Muscle of leg (tissue), 16 donors: ENCODE measurements at places on chromosomes 4 and X.

DNA sequence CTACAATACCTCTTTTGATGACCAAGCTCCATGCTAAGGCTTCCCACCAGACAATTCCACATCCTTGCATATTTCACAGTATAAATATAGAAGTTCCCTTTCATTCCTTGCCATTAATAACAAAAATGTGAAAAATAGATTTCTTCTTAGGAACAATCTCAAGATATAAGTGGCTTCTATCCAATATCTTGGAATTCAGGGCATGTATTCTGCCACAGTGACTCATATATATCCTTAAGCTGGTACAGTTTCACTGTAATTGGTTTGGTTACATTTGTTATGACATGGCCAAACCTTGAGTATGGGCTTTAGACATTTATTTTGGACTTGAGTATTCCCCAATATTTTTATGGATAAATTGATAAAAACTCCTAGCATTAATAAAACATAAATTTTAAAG is 181.7 kb upstream of the DDX53 start:
- DNase-seq, result no peak

GRCh38 chr4:89894649-89895550 is at the start of gene MMRN1:
MMRN1 (plus strand) TSS chr4:89894854; CDS start chr4:89894972, 118 bp downstream.
- DNase-seq, result peak; percentile 22

- peak; percentile 23 for DNase-seq
Observed at GRCh38 chr4:148776941-148777340, 334.7 kb upstream of the NR3C2 start.

DNA sequence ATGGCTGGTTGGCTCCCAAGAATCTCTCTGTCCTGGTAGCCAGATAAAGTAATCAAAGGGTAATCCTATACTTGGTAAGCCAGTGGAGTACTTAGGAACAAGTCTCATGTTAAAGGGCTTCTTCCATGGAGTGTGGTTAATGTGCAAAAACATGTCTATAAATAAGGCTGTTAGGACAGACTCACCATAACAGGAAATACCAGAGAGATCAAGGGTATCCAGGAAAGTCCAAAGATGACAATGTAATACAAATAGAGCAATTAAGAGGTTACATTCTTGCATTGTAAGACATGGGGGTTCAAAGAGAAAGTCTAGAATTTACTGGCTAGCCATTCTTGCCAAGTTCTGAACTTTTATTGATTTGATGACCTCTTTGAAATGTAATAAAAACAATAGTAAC is 61.9 kb upstream of the ZCCHC13 start:
- DNase-seq, result no peak

DNA sequence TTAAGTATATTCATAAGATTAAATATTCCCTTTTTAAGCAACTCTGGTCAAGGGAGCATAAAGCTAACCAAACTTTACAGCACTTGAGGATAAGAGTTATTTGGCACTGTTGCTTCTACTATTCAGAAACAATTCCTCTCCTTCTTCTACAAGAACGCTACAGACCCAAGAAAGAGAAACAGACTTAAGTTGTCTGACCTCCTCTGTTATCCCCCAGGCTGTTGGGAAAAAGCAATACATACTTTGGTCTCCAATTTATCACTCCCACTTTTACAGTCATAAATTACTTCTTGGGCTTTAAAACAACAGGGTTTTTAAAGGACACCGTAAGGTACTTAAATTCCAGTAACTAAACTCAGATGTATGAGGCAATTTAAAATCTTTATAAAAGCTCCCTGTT is 147.4 kb downstream of the COL25A1 start:
- no peak for DNase-seq

DNA sequence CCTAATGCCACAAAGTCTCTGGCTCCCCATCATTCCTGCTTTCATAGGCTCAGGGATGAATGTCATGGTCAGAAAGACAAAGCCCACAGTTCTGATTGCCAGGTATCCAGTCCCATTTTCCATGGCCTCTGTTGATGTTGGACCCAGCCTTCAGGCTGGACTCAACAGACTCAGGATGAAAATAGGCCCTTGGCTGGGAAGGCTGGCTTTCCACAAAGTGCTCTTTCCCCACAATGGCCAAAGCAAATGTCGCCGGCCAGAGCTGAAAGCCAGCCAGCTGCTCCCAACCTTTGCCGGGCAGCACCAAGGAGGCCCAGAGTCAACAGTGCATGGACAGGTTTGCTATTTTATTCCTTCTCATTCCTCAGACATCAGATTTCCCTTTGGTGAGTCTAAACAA is 430.1 kb upstream of the FGF16 start:
- DNase-seq, result no peak
